ENCODE measurements at places on chromosomes 4 and X.

- DNase-seq = no peak
These were observed at the start of gene DCLK2 for GRCh38 chr4:150078041-150078578. TSS of gene DCLK2 (plus strand) at chr4:150078445. CDS start at chr4:150079028, 583 bp downstream.

DNA sequence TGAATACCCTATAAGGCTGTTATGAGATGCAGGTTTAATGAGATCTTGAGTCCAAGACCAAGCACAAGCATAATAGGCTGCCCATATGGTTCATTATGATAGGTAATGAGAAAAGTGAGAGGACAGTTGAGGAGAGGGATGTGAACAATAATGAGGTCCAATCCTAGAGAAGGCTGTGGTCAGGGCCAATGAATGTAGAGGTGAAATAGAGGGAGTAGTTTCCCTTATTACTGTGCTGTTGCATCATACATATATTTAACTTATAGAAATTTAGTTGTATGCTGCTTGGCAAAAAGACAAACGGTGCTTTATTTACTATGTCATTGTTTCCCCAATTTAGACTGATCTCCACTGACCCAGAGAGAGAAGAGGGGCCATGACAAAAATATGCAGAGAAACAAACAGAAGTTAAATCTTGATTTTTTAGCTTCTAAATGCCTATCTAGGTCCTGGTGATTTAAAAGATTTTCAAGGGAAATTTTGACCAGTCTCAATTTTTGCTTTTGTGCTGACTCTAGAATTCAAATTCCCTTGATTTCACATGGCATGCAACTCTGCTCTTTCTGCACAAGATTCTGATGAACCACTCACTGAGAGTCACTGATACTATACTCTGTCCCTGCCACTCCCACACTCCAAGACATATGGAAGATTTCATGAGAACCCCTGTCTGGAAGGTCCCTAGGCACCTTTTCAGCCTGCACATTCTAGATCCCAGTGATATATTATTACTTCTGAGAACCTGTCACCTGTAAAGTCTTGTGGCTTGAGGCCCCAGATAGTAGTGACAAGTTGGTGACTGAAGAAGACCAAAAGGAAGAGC lies 159.7 kb downstream of the VSIG4 start:
- DNase-seq = no peak

DNA sequence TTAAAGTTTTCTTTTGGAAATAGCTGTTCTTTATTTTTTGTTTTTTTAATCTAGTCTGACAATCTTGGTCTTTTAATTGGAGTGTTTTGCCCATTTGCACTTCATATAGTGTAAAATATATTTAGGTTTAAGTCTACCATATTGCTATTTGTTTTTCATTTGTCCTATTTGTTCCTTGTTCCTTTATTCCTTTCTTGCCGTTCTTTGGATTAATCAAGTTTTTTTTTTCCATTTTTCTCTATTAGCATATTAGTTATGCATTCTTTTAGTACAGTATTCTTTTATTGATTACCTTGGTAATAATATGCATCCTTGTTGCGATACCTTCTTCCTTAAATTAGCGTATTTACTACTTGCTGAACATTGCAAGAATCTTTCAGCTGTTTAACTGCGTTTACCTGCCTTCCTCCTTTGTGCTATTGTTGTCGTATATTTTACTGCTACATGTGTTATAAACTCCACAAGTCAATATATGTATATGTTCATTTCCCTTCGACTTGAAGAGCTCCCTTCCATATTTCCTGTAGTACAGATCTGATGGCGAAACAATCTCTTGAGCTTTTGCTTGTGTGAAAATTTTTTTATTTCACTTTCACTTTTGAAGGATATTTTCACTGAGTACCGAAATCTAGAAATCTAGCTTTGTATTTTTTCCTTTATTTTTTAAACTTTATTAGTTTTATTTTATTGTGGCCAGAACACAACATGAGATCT lies 23.9 kb upstream of the RNF212 start:
- peak; percentile 7 for DNase-seq

GRCh38 chr4:6225469-6225868 lies 25.1 kb upstream of the JAKMIP1 start:
- DNase-seq = no peak

DNA sequence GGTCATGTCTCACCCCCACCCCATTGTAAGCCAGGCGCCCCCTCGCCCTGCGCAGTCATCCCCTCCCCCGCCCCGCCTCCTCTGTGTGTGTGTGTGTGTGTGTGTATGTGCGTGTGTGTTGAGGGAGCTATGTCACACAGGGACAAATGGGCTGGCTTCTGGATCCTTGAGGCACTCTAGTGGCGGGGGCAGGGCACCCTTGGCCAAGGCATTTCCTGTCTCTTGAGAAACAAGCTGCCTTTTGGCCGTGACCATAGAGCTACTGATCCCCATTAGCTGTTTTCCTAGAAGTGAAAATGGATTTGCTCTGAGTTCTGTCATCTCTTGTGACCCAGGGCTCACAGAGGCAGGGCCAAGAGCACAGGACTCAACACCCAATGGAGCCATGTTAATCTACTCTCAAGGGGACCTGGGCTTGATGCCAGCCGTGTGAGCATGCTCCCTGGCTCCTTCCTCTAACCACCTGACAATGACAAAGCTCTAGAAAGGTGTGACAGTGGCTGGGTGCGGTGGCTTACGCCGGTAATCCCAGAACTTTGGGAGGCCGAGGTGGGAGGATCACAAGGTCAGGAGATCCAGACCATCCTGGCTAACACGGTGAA lies 162.5 kb upstream of the BCOR start:
- DNase-seq = no peak

- DNase-seq = no peak
These were observed 38.8 kb downstream of the GAB1 start for GRCh38 chr4:143375326-143376073.

DNA sequence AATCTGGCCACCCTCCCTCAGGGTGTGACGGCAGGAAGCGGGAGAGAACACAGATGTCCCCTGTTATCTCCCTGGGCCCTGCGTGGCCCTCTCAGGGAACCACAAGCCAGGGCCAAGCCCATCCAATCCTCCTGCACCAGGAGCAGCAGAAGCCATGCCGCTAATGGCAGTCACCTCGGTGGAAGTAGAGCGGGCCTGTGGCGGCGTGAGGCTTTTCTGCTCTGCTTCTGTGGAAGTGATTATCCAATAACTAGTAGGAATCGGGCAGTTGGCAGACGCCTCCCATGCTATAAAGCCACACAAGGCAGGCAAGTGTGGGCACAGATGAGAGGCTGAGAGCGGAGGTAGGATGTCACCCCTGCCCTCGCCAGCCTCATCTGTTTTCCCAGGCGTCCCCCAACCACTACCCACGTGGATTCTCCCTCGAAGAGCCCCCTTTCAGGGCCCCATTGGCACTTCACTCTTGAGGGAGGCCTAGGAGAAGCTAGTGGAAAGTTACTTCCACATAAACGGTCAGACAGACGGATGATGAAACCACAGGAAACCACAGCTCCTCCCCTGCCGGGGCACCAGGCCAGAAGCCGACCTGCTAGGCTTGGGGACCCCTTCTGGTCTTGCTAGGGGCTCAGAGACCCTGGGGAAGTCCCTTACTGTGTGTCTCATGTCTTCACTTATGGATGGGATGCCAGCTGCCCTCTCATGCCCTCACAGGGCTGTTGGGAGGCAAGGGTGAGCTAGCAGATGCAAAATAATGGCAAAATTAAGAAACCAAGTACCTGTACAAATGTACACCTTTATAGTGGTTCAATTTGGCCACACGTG lies 18.8 kb upstream of the TMSB4X start:
- DNase-seq = peak; percentile 84

DNA sequence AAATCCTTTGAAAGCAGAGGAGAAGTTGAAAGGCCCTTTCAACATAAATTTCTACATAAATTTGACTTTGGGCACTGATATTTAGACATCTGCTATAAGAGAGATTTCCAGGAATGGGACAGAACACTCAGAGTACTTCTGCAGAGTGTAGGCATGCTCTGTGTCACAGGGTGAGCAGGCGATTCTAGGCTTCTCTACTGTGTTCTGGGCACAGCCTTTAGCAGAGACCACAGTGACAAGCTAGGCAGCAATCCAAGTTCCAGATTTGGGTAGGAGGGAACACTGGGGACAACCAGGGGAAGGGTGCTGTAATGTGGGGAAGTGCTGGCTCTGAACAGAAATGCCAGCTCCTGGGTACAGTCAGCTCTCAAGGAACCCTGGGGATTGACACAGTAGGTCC lies 6.9 kb downstream of the MAGEA10 start:
- no peak for DNase-seq

- DNase-seq = no peak
These were observed 841.6 kb upstream of the AADAT start for GRCh38 chr4:170931321-170931720.

- no peak for DNase-seq
These were observed 131.2 kb downstream of the GLRA3 start for GRCh38 chr4:174697896-174698295.

DNA sequence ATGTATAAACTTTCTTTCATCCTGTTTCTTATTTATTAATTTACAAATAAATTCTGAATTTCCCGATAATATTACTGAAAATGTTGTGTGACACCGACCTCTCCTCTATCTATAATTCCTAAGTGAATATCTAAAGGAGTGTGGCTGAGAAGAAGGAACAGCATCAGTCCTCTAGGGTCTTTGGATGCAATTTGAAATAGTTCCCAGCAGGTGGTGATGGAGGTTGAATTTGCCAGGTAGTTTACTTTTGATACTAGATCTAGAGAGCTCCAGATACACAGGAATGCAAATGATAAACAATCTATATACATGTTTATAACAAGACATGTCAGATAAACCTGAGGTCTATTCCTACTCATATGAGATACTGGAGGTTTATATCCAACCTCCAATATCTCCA lies 305.4 kb downstream of the PCDH18 start:
- DNase-seq = no peak

DNA sequence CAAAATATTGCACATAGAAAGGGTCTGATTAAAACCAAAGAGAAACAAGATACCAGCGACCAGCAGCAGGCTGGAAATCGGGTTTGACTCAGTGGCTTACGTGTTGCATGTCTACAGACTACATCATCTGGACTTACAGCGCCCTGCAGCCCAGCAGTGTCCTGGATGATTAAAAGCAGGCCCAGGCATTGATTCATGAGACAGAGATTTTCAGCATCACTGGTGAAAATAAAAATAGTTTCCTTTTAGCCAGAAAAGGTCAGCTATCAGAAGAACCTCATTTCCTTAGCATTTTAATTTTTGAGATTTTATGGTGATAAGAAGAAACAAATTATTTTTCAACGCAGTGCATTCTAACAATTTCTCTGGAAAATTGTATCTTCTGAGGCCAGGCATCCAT lies 190.6 kb downstream of the PTTG2 start:
- no peak for DNase-seq

DNA sequence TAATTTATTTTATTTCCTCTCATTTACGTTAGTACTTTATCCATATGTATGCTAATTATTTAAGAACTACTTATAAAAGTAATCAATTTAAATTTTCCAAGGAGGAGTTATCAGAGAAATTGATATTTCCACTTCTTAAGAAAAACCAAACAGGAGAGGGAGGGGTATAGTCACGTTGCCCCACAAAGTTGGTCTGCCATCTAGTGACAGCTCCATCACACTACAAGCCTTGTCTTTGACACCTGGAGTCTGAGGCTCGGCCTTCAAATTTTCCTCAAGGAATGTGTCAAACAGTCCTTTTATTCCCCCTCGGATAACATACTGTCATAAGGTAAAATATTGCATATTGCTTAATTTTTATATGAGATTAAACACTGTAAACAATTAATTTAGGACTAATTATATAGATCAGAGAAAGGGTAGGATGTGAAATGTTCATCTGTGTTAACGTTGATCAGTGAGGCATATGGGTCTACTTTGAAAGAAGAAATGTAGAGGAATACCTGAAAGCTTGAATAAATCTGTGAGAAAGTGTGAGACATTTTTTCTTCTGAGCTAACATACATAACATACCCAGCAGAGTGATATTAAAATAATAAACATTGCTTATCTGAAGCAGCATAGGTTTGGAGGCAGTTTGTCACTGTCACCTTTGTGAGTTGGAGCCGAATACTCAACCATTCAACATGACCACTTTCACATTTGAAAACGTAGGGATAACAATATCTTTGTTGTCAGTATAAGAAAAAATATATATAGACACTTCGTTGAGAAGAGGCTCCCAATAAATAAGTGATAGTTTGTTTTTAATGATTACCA lies 114.4 kb downstream of the GLRA3 start:
- no peak for DNase-seq

- DNase-seq = peak; percentile 9
These were observed 949.9 kb downstream of the TECRL start for GRCh38 chr4:63459329-63459728.

GRCh38 chr4:95500361-95500760 lies 48.4 kb downstream of the UNC5C start:
- no peak for DNase-seq

- no peak for DNase-seq
These were observed 40.1 kb downstream of the USP46 start for GRCh38 chr4:52618795-52619590.

DNA sequence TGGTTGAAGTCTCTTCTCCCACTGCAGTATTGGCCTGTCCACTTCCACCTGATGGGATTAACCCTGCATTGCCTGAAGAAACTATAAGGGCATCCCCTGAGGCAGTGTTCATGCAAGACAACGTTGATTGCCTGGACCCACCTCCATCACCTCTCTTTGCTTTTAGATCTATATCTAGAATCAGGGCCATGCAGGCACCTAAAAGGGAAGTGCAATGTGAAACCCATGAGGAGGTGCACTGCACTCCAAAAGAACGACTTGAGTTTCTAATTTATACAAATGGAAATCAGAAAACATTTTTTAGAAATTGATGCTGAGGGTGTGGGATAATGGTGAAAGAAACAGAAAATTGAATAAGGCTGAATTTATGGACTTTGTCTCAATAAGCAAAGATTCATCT lies 694.4 kb downstream of the TRAM1L1 start:
- DNase-seq = no peak

GRCh38 chr4:173332021-173332487 lies 2.1 kb downstream of the HMGB2 start:
- no peak for DNase-seq

DNA sequence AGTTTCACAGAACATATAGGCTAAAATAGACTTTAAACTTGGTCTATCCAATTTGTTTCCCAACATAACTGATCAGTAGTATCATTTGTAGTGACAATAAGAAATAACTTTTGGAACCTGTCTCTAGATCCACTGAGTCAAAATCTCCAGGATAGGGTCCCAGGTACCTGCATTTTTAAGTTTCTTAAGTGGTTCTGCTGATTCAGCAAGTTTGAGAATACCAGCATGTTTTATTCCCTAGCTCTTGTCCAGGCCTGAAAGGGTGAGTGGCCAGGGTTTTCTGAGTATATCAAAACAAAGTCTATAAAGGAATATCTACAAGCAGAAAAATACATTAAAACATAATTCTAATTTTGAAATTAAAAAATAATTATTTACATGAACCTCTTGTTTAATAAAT lies 573.1 kb upstream of the POU3F4 start:
- DNase-seq = no peak

GRCh38 chrX:49077941-49078340 lies 1.7 kb downstream of the WDR45 start:
- DNase-seq = no peak

- DNase-seq = no peak
These were observed 35.7 kb downstream of the ZNF518B start for GRCh38 chr4:10421344-10422055.

DNA sequence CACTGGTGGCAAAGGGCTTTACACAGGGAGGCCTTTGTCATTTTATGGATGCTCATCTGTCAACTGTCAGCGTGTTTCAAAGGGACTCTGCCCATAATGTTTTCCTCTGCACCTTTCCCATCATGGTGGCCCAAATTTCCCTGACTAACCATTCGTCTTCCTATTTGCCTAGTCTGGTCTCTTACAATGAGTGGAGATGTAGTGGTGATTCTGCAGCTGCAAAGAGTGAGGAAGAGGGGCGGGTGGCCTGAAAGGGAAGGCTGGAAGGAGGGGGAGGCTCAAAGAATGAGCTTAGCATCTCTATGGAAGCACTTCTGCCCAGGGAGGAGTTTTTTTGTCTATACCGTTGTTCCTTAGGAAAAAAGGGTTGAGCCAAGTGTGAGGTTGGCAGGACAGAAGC lies 447.5 kb downstream of the NKX6-1 start:
- no peak for DNase-seq
